Left renal cortex interstitium (tissue), 4 donors: ENCODE measurements at places on chromosomes 4 and X. TPM values are rescaled to one million over a fixed set of nuclear protein-coding genes. Genes with fewer than 3 reads are reported as not detected.

MAGEA9B gene
- polyA plus RNA-seq: not detected

EGFL6 gene
- 19.1 TPM for polyA plus RNA-seq

FOXP3 gene
- polyA plus RNA-seq: 1.0 TPM

PNMA3 gene
- polyA plus RNA-seq: 36.8 TPM

SCOC gene
- 142 TPM for polyA plus RNA-seq

TGIF2LX gene
- polyA plus RNA-seq: not detected

TEX13D gene
- polyA plus RNA-seq: not detected

PRR32 gene
- not detected for polyA plus RNA-seq

NSUN7 gene
- polyA plus RNA-seq: 11.4 TPM

OPHN1 gene
- polyA plus RNA-seq: 8.1 TPM

WDFY3 gene
- polyA plus RNA-seq: 38.8 TPM

- DNase-seq: no peak
Observed at GRCh38 chr4:128305942-128306341, 18.3 kb upstream of the PGRMC2 start.

GRCh38 chr4:138835832-138836533 lies 179.6 kb upstream of the NOCT start:
- no peak for DNase-seq

DNA sequence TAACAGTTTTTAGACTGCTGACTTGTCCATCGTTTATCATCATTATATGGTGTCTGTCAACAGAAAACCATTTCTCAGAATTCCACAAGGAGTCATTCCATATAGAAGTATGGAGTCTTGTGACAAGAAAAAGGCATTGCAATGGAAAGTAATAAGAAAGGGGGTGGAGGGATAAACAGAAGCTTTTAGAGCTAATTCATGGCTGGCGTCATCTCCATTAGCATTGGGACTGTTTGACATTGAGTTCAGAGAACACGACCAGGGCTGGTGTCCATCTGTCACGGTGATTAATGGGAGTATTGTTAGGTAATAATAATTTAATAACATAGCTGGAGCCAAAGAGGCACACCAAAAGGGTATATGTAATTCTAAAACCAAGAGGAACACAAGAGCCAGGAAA lies 101.9 kb upstream of the SFRP2 start:
- DNase-seq: no peak

DNA sequence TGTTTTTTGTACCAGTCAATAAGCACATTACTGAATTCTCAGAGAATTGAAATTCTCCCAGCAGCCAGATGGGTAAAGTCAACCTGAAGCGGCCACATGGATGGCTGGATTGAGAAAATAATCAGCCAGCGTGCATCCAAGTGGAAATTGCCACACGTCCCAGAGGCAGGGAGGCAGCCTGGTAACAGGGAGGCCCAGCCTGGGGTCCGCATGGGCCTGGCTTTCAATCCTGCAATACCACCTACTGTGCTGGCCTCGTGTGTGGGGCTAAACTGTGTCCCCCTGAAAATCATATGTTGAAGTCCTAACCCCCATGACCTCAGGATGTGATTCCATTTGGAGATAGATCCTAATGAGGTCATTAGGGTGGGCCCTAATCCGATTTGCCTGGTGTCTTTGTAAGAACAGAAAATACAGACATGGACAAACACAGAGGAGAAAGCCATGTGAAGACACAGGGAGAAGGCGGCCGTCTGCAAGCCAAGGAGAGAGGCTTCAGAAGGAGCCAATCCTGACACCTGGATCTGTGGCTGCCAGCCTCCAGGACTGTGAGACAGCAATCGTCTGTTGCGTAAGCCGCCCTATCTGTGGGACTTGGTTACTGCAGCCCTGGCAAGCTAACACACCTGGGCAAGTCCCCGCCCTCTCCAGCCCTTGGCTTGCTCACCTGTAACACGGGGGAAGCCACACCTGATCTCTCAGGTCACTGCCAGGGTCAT lies 90.3 kb downstream of the JAKMIP1 start:
- no peak for DNase-seq

DNA sequence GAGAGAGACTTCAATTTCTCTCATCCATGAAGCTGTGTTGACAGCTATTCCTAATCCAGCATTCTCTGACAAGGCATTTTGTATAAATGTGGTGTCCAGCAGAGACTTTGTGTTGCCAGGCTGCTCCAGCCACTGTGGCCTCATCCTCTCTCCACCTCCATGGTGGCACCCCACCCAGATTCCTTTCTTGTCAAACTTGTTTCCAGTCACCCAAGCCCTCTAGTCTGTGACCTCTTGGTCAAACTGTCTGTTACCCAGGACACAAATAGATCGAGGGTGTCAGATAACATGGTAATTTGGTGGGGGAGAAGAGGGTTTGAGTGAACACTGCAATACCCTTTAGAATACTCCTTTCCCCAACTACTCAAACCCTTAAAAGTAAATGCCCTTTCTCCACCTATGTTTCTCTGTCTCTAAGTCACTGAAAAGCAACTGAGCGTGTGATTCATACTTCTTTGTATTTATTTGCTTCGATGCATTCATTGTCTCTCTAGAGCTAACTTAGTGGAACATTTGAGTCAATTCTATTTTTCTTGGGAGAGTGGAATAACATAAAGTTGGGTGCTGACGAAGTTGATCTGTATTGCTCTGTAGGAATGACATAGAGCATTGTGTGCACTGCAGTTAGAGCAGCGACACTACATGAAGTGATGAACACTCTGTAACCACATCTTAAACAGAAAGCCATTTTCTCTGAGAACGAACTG lies 13.7 kb downstream of the PITX2 start:
- DNase-seq: no peak

DNA sequence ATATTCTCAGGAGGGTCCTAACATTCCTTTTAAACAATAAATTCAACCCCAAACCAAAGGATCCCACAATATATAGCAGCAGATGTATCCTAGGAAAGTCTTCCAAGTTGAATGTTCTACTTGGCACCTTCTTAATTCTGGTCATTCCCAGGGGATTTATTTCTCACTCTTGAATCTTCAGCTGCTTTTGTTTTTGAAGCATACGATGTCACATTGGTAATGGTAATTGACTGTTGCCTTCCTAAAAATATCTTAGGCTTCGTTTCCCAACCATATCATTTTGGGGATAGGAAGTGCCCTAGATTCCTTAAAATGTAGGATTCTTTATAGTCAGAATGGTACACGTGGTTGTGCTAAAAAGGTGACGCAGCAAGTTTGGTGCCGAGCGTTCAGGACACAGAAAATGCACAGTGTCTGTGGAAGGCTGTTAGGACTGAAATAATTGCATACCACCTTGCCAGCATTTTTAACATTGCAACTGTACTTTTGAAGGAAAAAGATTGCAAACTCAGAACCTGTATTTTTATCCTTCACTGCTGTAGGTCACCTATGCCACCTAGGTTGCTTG lies 8.1 kb downstream of the SNX25 start:
- DNase-seq: no peak

DNA sequence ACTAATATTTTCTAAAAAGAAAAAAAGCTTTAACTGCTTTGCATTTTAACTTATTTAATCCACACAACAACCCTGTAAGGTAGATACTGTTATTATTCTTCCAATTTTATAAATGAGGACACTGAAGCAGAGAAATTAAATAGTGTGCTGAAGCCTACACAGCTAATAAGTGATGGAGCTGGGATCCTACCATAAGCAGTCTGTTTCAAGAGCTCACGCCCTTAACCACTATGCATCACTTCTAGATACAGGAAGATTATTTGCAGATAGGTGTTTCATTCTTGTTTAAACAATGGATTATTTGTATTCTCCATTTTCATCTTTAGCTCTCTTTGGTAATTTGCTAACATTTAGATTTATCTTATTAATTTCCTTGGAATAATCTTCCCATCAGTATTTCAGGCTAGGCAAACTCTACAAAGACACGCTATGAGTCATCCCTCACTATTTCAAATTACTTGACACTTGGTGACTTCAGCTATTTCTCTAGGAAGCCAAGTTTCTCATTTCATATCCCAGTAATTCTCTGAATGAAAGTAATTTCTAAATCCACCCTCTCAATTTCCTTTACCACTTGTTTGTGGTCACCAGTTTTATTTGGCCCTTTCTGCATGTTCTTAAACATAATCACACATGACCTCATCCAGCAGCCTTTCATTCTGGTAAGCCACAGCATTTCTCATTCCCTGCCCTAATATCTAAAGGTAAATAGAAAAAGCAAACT lies 67.3 kb downstream of the ASB9 start:
- DNase-seq: no peak

- DNase-seq: no peak
Observed at GRCh38 chr4:136471051-136471450, 1061.2 kb downstream of the PCDH18 start.

GRCh38 chrX:16491461-16491860 lies 158.5 kb upstream of the S100G start:
- DNase-seq: no peak

GRCh38 chr4:93409035-93409434 lies 419.5 kb upstream of the ATOH1 start:
- DNase-seq: no peak

DNA sequence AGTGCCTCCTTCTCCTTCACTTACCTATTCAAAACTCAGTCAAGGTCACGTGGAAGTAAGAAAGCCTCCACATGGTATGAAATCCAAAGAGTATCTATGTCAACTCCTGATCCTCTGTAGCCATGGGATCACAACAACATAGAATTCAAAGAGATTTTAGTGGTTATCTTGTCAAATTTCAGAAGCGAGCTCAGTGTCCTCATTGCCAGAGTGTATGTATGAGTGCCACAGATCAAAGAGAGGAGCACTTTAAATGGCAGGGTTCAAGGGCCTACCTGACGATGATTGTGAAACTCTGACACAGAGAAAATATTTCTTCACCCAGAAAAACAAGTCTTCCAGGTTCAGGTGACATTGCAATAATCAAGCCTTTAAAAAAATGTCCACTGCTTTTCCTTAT lies 1.2 kb upstream of the ACE2 start:
- no peak for DNase-seq

- DNase-seq: no peak
Observed at GRCh38 chr4:8348071-8348470, 78.5 kb downstream of the HTRA3 start.

GRCh38 chr4:15366721-15367120 lies 61.1 kb upstream of the C1QTNF7 start:
- no peak for DNase-seq

DNA sequence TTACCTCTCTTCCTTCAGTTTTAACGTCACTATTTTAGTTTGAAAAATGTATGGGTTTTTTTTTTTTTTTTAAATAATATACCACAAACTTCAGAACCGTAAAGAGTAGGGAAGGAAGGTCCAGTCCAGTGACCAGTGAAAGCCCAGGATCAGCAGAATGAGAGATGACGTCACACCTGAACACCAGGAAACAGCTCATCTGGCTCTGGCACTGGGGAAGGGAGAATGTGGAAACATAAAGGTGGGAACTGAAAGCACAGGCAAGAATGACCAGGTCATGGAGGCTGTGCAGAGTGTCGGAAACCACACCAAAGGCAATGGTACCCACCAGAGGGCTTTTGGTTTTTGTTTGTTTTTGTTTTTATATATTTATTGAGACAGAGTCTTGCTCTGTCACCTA lies 141.2 kb downstream of the DHX15 start:
- no peak for DNase-seq

- DNase-seq: no peak
Observed at GRCh38 chrX:107654566-107654871, 26.2 kb downstream of the PRPS1 start.

DNA sequence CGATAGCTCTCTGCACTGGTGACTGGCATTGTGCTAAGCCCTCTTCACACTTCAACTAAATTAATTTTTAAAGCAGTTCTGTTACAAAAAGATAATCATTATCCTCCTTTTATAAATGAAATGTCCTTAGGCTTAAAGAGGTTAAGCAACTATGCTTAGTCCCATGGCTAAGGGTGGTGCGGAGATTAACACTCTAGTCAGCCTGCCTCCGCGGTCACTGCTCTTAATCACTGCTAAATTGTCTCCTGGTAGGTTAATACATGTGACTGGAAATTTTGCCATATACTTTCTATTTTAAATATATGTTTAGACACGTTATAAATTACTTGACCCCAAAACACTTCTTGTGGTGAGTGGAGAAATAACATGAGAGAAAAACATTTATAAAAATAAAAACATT lies 473.7 kb downstream of the CENPC start:
- no peak for DNase-seq
